Activated naive CD4-positive, alpha-beta T cell treated with anti-CD3 and anti-CD28 coated beads for 36 hours (primary cell): ENCODE measurements at places on chromosomes 2 and 18.

DNA sequence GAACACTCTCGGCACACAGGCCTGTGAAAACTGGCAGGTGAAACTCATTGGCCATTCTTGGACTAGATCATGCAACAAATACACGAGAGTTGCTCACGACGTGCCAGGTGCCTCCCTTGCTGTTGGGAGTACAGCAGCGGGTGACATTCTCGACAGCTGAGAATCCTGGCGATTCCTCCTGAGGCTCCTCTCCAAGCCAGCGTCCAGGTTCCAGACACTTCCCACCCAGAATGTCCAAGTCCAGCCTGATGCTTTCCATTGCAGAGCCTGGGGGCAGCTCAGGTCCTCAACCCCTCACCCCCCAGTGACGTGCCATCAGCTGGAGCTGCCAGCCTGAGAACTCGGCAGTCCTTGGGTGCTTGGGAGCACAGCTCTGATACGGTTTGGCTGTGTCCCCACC, 124.2 kb downstream of the PXDN start:
- DNase-seq = no peak

DNA sequence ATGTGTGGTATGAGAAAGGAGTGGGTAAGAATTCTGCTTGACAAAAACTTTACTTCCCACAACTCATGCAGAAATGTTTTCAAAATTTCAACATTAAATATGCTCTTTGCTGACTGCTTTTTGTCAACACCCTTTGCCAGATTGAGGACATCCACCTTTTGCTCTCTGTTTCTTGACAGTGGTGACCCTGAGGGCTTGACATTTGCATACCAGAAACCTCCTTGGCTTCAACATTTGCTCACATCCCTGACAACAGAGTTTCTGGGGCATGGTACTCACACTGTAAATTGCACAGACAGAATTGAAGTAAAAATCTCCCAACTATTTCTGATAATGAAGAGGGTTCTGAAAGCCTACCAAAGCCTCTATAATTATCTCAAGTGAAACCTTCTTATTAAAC, 95.7 kb downstream of the RND3 start:
- DNase-seq = no peak

GRCh38 chr2:75949385-75950030, 238.8 kb upstream of the GCFC2 start:
- no peak for DNase-seq

DNA sequence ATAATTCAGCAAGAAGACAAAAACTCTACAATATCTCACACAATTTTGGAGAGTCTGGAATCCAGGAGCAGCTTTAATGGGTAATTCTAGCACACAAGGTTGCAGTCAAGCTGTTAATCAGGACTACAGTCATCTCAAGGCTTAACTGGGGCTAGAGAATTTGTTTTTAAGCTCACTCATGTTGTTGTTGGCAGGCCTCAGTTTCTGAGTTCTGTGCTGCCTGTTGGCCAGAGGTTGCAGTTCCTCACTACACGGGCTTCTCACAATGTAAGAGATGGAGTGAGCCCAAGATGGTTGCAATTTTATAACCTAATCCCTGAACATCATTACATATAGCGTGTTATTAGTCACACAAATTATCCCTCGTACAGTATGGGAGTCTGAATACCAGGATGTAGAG, 50.6 kb upstream of the TMEFF2 start:
- DNase-seq = no peak

- no peak for DNase-seq
Observed at GRCh38 chr2:38438133-38438882, 61.2 kb upstream of the ATL2 start.

- no peak for DNase-seq
Observed at GRCh38 chr2:64336171-64336570, 117.8 kb upstream of the LGALSL start.

DNA sequence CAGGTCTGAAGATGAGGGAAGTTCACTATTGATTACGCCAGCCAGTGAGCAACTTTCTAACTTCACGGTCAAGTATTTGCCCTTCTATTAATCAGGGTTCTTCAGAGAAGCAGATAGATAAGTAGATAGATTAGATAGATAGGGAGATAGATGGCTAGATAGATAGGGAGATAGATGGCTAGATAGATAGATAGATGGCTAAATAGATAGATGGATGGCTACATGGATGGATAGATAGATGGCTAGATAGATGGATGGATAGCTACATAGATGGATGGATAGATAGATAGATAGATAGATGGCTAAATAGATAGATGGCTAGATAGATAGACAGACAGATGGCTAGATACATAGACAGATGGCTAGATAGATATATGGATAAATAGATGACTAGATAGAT, 4.8 kb upstream of the INPP5D start:
- no peak for DNase-seq

DNA sequence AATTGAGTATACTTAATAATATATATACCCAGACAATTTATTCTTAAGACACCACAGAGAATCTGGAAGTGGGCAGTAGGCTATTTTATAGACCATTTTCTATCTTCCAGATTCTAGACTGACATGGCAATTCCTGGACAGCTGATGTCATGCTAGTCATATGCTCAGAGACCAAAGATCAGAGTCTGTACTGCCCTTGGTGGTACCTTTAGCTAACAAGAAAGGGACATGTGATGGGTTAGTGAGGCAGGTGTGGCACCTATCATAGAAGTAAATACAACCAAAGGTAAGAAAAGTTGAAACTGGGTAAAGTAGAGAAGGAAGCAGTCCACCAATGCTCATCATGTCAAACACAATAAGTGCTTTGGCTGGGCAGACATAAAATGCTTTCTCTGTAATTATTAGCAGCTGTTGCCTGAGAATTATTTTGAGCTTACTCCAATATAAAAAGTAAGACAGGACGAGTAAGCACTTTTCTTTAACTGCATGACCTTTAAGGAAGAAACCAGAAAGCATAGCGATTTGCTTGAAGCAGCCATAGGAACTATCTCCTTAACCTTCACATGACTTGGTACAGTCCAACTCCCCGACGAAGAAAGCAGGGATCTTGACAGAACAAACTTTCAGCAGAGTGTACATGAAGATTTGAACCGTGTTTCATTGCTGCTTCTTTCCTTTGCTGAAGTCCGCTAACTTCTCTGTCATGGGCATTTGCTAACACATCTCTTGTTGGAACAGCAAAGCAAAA, 47.1 kb downstream of the SLC40A1 start:
- DNase-seq = no peak

GRCh38 chr2:191302459-191303139, 57.4 kb downstream of the MYO1B start:
- no peak for DNase-seq

DNA sequence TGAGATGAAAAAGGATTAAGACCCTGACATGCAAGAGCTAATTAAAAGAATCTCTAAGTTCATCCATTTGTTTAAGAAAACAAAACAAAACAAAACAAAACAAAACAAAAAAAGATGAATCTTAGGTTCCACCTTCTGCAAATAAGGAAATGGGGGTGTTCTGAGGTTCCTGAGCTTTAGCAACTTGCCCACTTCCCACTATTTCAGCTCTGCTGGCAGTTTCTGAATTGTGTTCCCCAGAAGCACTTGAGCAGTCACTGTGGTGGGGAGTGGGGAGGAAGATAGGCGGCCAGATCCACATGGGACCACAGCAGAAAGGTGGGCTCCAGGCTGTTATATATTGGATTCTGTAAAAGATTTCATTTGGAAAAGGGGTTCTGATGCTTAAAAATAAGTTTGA, 20.3 kb downstream of the INO80C start:
- no peak for DNase-seq

DNA sequence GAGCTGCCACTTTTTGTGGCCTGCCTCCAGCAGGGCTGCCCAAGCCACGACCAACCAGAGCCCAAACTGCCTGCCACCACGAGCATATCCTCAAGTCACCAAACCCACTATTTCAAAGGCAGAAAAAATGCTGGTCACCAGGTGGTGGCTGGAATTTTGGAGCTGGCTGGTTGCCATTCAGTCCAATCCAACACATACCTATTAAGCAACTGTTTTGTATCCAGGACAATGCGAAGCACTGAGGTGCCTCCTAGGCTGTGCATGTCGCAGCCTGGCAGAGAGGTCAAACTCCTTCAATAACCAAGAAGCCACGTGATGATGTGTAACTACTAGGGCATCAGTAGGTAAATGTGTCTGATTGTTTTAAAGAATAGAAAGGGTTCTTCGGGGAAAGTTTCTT, 108.3 kb upstream of the PPP1CB start:
- DNase-seq = no peak

DNA sequence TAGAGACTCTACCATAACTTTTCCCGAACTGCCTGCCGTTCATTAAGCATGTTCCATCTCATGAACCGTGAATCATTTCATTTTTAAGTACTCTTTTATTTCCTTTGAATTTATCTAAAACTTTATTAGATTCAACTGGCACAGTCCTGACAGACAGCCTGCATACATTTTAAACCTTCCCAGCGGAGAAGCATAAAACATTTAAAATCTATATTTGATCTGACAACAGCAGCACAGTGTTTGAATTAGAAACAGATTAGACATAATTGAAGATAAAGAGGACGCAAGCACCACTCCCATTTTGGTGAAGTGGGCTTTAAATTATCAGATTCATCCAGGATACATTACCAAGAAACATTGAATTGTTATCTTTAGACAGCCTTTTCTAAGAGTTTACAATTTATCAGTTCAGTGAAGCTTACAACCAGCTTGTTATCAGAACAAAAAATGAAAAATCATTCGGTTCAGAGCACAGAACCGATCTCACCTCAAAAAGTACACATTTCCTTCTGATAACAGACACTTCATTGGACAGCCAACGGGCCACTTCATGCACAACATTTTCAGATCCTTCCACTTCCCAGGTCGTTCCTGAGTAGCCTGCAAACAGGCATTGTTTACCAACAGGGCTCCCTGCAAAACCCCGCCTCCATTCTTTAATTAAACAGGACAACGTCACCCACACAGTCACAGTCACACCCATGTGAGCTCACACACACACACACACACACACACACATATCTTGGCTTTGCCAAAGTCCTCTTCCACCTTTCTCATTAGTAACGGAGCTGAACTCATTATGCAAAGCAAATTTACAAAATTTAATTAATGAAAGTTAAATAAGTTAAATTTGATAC, 171.2 kb downstream of the SP3 start:
- no peak for DNase-seq

- DNase-seq = no peak
Observed at GRCh38 chr2:168519534-168520308, 63.6 kb downstream of the CERS6 start.

GRCh38 chr18:56196495-56197225, 441.7 kb downstream of the TXNL1 start:
- DNase-seq = no peak

GRCh38 chr2:232029346-232029745, 67.8 kb downstream of the DIS3L2 start:
- DNase-seq = no peak
